Esophagus squamous epithelium (tissue), 5 donors: ENCODE measurements at places on chromosomes 3 and 15. TPM values are rescaled to one million over a fixed set of nuclear protein-coding genes. Genes with fewer than 3 reads are reported as not detected.

Gene CYP1A2
- not detected for total RNA-seq

Gene PLA2G4E
- 8.7 TPM for total RNA-seq

Gene UCN2
- 4.1 TPM for total RNA-seq

Gene SLC9C1
- not detected for total RNA-seq

GRCh38 chr3:128240232-128240631 lies 87.0 kb downstream of the EEFSEC start:
- no peaks in the 10 kb centered on the region for H3K36me3 ChIP-seq
- H3K4me1 ChIP-seq, result no peaks in the 10 kb centered on the region
- no peaks in the 10 kb centered on the region for H3K27me3 ChIP-seq
- DNase-seq, result no peak
- no peak overlapping the region for H3K27ac ChIP-seq

- H3K27ac ChIP-seq, result no peak overlapping the region
- no peaks in the 10 kb centered on the region for H3K27me3 ChIP-seq
- H3K36me3 ChIP-seq, result peaks cover 71% of the 10 kb centered on the region
- no peak overlapping the region for H3K4me3 ChIP-seq
- DNase-seq, result no peak
These were observed 18.1 kb downstream of the PLXNB1 start for GRCh38 chr3:48411606-48412374.

DNA sequence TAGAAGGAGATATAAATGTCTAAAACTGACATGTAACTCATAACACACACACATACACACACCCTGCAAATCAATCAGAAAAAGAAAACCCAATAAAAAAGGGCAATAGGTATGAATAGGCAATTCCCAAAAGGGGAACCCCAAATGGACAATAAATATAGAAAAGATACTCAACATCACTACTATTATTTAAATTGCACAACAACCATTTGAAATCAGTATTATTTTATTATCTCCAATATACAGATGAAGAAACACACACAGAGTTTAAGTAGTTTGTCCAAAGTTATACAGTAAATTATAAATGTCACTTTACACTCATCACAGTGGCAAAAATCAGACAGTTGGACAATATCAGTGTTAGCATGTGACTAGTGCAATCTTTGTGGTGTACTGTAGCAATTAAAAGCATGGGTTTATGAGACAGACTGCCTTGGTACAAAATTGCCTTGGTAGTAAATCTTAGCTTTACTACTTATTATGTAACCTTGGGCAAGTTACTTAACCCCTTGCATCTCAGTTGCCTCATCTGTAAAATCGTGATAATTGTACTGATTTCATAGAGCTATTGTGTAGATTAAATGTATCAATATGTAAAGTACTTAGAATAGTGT lies 3.4 kb upstream of the FSTL1 start:
- no peak overlapping the region for H3K27ac ChIP-seq
- no peak overlapping the region for H3K4me3 ChIP-seq
- no peaks in the 10 kb centered on the region for H3K36me3 ChIP-seq
- H3K27me3 ChIP-seq, result no peaks in the 10 kb centered on the region
- DNase-seq, result no peak

DNA sequence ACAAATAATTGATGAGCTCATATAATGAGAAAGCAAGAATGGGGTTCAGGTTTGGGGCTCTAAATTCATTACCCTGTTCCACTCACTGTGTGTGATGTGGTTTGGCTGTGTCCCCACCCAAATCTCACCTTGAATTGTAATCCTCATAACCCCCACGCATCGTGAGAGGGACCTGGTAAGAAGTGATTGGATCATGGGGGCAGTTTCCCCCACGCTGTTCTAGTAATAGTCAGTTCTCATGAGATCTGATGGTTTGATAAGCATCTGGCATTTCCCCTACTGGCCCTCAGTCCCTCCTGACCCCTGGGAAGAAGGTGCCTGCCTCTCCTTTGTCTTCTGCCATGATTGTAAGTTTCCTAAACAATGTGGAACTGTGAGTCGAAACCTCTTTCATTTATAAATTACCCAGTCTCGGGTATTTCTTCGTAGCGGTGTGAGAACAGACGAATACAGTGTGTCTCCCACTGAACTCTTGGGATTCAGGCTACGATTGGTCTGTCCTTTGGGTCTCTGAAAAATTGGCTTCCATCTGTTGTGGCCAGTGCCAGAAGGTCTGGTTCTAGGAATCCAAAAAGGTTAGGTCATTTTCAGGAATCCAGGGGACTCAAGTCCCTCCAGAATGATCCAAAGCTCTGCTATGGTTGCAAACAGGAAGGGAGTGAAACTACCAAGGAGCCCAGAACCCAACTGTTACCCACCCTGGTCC lies 87.7 kb downstream of the XXYLT1 start:
- H3K27me3 ChIP-seq, result no peaks in the 10 kb centered on the region
- no peaks in the 10 kb centered on the region for H3K36me3 ChIP-seq
- no peak for DNase-seq
- no peak overlapping the region for H3K4me3 ChIP-seq
- H3K4me1 ChIP-seq, result peaks cover 61% of the 10 kb centered on the region

DNA sequence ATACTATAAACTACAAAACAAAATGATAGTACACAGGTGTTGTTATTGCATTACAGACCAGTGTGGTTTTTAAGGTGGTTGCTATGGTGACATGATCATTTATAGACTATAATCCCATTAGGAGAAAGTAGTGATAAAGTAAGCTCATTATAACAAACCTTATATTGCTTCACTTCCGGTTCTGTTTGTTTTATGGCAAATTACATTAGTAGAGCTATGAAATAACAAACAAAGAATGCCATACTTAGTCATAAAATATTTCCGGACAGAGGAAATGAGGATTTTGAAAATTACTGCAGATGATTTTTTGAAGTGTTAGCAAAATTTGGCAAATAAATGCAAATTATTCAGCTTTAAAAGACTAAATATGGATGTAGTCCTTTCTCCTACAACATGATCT lies 640.4 kb upstream of the ARPP21 start:
- H3K4me1 ChIP-seq, result no peaks in the 10 kb centered on the region
- no peak overlapping the region for H3K4me3 ChIP-seq
- no peak overlapping the region for H3K27ac ChIP-seq
- no peaks in the 10 kb centered on the region for H3K27me3 ChIP-seq
- DNase-seq, result no peak
- no peaks in the 10 kb centered on the region for H3K36me3 ChIP-seq

DNA sequence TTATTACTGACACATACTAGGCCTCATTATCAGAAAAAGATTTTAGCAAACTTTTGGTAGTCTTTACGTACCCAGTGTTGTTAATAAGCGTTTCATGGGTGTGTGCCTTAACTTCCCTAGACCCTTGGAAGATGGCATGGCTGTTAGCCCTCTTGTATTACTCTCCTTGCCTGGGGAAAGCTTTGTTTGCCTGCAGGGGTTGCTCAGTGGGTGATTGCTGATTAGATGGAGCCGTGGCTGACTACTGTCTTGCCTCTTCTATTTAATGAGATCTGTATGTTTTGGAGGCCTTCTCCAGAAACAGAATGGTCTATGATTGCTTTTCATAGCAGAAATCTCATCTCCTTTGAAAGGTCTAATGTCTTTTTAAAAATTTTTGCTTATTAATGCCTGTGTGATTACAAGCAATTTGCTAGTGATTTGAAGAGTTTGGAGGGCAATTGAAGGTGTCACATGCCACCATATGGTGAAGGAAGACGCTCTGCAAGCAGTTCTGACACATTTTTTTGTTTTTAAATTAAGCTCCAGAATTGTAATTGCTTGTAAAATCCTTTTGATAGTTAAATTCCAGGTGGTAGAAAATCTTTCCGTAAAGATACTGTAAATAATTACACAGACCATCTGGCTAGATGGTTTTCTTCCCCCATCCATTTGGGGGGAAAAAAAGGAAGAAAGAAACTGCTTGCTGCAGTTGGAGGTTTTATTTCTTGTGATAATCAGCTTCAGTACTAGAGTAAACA lies 11.4 kb upstream of the C3orf20 start:
- no peaks in the 10 kb centered on the region for H3K4me1 ChIP-seq
- peaks cover 89% of the 10 kb centered on the region for H3K36me3 ChIP-seq
- no peak overlapping the region for H3K4me3 ChIP-seq
- H3K27me3 ChIP-seq, result no peaks in the 10 kb centered on the region
- DNase-seq, result no peak

DNA sequence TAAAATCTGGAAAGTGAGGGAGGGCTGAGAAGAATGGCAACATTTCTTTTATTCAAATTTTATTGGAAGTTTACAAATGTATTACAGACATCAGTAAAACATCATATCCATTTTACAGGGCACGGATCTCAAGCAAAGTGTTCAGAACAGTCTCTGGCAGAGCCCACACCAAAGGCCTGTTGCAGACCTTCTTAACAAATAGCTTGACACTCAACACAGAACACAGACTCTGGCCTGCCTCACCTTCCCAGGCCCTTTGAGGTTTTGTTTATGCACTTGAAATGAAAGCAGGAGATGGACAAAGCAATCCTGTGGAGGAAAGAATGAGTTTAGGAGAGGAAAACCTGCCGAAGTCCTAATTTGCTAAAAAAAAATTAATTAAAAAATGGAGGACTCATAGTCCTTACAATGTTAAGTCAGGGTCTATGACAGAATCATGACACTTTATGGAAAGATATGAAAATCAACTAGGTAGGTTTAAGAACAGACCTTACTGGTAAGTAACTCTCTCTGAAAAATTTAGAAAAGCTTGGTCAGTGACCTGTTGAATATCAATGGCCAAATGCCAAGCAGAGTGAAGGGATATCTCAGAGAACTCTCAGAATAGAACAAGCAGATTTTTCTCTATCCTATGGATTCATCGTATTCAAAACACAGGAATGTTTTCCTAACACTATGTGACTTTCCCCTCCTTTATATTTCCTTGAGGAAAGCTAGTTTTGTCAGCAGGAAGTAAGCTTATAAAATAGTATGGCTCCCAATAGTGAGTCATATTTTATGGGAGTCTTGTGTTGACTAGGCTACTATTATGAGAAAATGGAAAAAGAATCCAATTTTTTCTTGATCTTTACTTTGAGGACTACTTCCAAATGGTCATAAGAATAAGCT lies 70.8 kb upstream of the PSMD6 start:
- no peak overlapping the region for H3K4me3 ChIP-seq
- no peaks in the 10 kb centered on the region for H3K27me3 ChIP-seq
- DNase-seq, result no peak
- H3K4me1 ChIP-seq, result no peaks in the 10 kb centered on the region
- H3K27ac ChIP-seq, result no peak overlapping the region

GRCh38 chr3:64163755-64164148 lies 61.5 kb downstream of the PRICKLE2 start:
- DNase-seq, result no peak
- H3K27ac ChIP-seq, result peak overlapping the region; percentile 83
- no peak overlapping the region for H3K4me3 ChIP-seq
- H3K36me3 ChIP-seq, result peaks cover 5% of the 10 kb centered on the region
- no peaks in the 10 kb centered on the region for H3K27me3 ChIP-seq

DNA sequence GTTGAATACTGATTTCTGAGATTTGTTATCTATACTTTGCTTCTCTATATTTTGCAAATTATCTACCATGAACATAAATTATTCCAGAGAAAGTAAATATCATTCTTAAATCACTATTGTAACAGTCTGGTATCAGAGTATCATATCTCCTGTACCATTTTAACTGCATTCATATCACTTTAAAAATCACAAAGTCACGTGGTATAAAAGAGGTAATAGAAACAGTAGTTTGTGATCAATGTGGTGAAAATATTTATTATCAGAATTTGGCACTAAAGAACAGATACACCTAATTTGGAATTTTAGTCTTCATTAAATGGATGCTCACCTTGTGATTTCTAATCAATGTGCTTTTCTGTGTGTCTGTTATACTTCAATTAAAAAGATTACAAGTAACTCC lies 47.8 kb downstream of the P3H2 start:
- H3K27ac ChIP-seq, result no peak overlapping the region
- peaks cover 19% of the 10 kb centered on the region for H3K4me1 ChIP-seq
- no peak for DNase-seq
- no peaks in the 10 kb centered on the region for H3K27me3 ChIP-seq
- no peaks in the 10 kb centered on the region for H3K36me3 ChIP-seq
- no peak overlapping the region for H3K4me3 ChIP-seq

DNA sequence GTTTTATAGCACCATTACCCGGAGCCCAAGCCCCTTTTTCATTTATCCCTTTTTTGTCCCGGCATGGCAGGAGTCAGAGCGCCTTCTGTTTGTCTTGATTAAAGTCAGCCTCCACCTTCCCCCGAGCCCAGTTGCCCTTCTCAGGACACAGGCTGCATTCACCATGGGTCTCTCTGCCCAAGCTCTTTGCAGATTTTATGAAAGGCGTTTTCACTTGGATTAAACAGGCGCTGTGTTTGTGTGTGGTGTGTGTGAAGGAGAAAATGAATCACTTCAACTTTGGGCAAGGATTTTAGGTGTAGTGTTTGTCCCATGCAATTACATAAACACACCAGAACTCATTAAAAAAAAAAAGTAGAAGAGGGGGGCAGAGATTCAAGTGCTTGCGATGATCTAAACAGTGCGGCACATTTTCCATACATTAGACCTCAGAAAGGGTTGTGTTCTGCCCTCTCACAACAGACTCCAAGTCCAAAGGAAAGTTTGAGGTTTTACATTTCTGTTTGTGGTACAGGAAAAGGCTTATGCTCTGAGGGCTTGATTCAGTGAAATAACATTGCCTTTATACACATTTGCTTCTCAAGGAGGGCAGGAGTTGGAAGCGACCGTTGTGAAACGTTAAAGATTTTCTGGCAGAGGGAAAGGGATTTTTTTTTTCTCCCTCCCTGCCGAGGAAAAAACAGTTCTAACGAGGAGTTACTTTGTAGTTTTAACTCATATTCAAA lies 14.5 kb upstream of the IL16 start:
- no peaks in the 10 kb centered on the region for H3K27me3 ChIP-seq
- DNase-seq, result no peak

- no peak overlapping the region for H3K27ac ChIP-seq
- DNase-seq, result no peak
- no peaks in the 10 kb centered on the region for H3K4me1 ChIP-seq
- no peaks in the 10 kb centered on the region for H3K36me3 ChIP-seq
These were observed 8.2 kb upstream of the EPHB3 start for GRCh38 chr3:184553385-184553784.

DNA sequence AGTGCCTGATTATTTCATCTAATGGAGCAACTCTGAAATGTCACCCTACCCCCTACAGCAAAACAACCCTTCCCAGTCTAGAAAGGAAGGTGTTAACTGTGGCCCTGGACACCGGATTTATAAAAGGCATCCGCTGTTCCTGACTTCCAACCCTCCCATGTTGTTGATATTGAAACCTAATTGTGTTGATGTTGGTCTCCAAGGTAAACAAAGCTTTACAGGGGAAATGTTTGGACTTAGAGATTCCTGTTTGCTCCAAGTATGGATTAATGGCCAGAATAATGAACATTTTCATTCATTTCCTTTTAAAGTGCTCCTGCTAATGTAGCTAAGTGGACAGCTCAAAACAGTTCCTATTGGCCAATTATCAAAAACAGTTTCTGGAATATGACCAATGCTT lies 19.4 kb upstream of the LMCD1 start:
- no peaks in the 10 kb centered on the region for H3K27me3 ChIP-seq
- H3K4me1 ChIP-seq, result peaks cover 26% of the 10 kb centered on the region
- H3K27ac ChIP-seq, result peak overlapping the region; percentile 77
- no peaks in the 10 kb centered on the region for H3K36me3 ChIP-seq
- no peak for DNase-seq

- H3K4me3 ChIP-seq, result no peak overlapping the region
- no peaks in the 10 kb centered on the region for H3K36me3 ChIP-seq
- DNase-seq, result no peak
- H3K27ac ChIP-seq, result no peak overlapping the region
- H3K4me1 ChIP-seq, result no peaks in the 10 kb centered on the region
These were observed 34.3 kb upstream of the PPP4R2 start for GRCh38 chr3:72962317-72962716.
